Activated T-cell treated with anti-CD3 and anti-CD28 coated beads, Interleukin-2, amount 50 U/mL, for 1 hour (primary cell): ENCODE measurements at places on chromosomes 3 and 15.

DNA sequence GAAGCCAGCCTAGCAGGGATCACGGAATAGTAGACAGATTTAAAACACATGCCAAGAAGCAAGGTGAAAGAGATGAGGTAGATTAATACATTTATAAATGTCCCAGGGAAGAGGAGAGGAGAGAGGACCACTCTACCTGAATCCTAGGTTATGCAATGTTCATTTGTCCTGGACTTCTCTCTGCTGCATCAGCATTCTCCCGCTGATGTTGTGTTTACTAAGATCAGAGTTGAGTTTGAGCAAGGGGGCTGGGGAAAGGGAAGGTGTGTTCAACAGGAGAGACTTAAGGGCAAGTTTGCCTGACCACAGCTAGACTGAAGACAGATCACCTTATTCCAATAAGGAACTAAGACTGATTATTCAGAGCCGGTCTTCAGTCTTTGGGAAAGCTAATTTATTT lies 1.1 kb upstream of the KPNA1 start:
- DNase-seq = no peak

DNA sequence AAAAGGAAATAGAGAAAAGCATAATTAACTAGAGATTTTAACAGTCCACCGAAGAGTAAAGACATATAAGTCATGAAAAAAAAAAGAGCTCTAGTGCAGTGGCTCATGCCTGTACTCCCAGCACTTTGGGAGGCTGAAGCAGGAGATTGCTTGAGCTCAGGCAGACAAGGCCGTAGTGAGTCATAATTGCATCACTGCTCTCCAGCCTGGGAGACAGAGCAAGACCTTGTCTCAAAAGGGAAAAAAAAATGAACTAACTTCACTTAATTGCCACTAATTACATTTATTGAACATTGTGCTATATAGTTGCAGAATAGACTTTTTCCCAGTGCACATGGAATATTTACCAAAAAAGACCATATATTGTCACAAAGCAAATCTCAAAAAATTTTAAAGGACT lies 221.8 kb downstream of the CBLB start:
- DNase-seq = no peak

GRCh38 chr3:126019683-126020082 lies 50.7 kb downstream of the ROPN1B start:
- DNase-seq = no peak

DNA sequence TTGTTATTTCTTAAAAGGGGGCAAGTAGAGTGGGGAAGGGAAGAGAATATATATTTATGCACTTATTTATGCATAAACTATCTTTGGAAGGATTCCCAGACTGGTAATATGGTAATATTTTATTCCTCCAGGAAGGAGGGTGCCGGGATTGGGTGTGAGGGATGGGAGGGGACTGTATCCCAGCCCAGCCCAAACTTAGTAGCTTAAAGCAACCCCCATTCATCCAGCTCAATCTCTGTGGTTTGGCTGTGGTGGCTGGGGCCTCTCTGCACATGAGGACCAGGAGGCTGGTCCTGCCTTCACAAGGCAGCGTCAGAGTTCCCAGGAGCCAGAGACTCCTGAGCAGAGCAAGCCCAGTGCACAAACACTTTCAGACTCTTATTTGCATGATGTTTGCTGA lies 48.4 kb downstream of the CCNL1 start:
- DNase-seq = no peak
